ENCODE measurements at places on chromosomes 1 and 21.

GRCh38 chr1:112262316-112262715 is 133.7 kb upstream of the CTTNBP2NL start:
- no peak for DNase-seq
- H3K36me3 ChIP-seq: no peaks in the 10 kb centered on the region
- peaks cover 5% of the 10 kb centered on the region for H3K27me3 ChIP-seq
- no peak overlapping the region for H3K4me3 ChIP-seq
- H3K4me1 ChIP-seq: no peaks in the 10 kb centered on the region

GRCh38 chr1:234393190-234393589 is 19.9 kb downstream of the COA6 start:
- no peak overlapping the region for H3K27ac ChIP-seq
- H3K27me3 ChIP-seq: no peaks in the 10 kb centered on the region
- H3K36me3 ChIP-seq: peaks cover 50% of the 10 kb centered on the region
- peaks cover 9% of the 10 kb centered on the region for H3K4me1 ChIP-seq
- DNase-seq: no peak

GRCh38 chr1:119966681-119967080 is 70.4 kb upstream of the ADAM30 start:
- H3K36me3 ChIP-seq: peaks cover 21% of the 10 kb centered on the region
- peaks cover 5% of the 10 kb centered on the region for H3K4me1 ChIP-seq
- no peaks in the 10 kb centered on the region for H3K27me3 ChIP-seq

GRCh38 chr1:19344372-19344810 is 32.3 kb downstream of the SLC66A1 start:
- no peak for DNase-seq
- H3K36me3 ChIP-seq: peaks cover 2% of the 10 kb centered on the region
- H3K4me1 ChIP-seq: peaks cover 7% of the 10 kb centered on the region
- H3K27ac ChIP-seq: peak overlapping the region; percentile 50
- no peak overlapping the region for H3K4me3 ChIP-seq

GRCh38 chr1:154304664-154305337 is 16.1 kb upstream of the AQP10 start:
- H3K4me1 ChIP-seq: no peaks in the 10 kb centered on the region
- no peak overlapping the region for H3K27ac ChIP-seq
- no peaks in the 10 kb centered on the region for H3K36me3 ChIP-seq

GRCh38 chr1:78045926-78046778 is at the start of gene GIPC2:
TSS of gene GIPC2 (plus strand) at chr1:78045966. CDS start at chr1:78046095, 129 bp downstream.
- peaks cover 47% of the 10 kb centered on the region for H3K27me3 ChIP-seq
- H3K4me1 ChIP-seq: peaks cover 16% of the 10 kb centered on the region
- peaks cover 7% of the 10 kb centered on the region for H3K36me3 ChIP-seq
- peak within 1 kb of the TSS; percentile 82 for H3K4me3 ChIP-seq

GRCh38 chr1:44032170-44032790 is 1.0 kb upstream of the SLC6A9 start:
- peaks cover 2% of the 10 kb centered on the region for H3K36me3 ChIP-seq
- peak overlapping the region; percentile 33 for H3K4me3 ChIP-seq
- H3K27me3 ChIP-seq: no peaks in the 10 kb centered on the region
- peak overlapping the region; percentile 19 for H3K27ac ChIP-seq

DNA sequence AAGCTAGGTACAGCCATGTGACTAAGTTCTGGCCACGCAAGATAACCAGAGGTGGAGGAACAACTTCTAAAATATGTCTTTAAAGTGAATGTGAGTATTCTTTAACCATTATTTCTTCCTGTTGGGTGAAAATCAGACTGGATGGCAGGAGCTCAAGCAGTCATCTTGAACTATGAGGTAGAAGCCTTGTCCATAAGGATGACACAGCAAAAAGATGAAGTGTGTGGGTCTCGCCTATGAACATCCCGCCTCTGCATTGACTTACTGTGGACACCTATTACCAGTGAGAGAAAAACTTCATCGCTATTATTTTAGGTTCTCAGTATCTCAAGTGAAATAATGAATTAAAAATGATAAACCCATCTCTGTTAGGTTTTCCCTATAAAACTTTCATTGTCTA is 365.3 kb downstream of the USH2A start:
- DNase-seq: no peak
- no peaks in the 10 kb centered on the region for H3K4me1 ChIP-seq
- no peak overlapping the region for H3K27ac ChIP-seq

DNA sequence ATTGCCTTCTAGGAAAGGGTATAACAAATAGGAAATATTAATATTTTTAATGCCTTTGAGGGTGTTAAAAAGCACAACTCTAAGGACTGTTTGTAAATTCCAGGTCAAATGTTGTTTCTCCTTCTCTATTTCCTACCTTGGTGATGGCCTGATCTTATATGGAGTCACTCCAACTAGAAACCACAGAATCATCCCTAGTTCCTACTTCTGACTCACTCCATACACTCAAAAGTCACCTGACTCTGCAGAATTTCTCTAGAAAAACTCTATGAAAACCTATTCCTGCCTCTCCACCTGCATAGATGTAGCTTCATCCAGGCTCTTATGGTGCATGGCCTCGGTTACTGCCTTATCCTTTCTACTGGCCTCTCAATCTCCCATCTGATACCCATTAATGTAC is 14.5 kb downstream of the RGS4 start:
- no peaks in the 10 kb centered on the region for H3K4me1 ChIP-seq
- no peak overlapping the region for H3K4me3 ChIP-seq
- no peaks in the 10 kb centered on the region for H3K27me3 ChIP-seq
- no peaks in the 10 kb centered on the region for H3K36me3 ChIP-seq
- H3K27ac ChIP-seq: no peak overlapping the region

- no peak overlapping the region for H3K27ac ChIP-seq
- no peaks in the 10 kb centered on the region for H3K36me3 ChIP-seq
- H3K4me3 ChIP-seq: no peak overlapping the region
- DNase-seq: no peak
- H3K4me1 ChIP-seq: no peaks in the 10 kb centered on the region
These were observed 192.1 kb downstream of the SETD4 start for GRCh38 chr21:35868005-35868868.

DNA sequence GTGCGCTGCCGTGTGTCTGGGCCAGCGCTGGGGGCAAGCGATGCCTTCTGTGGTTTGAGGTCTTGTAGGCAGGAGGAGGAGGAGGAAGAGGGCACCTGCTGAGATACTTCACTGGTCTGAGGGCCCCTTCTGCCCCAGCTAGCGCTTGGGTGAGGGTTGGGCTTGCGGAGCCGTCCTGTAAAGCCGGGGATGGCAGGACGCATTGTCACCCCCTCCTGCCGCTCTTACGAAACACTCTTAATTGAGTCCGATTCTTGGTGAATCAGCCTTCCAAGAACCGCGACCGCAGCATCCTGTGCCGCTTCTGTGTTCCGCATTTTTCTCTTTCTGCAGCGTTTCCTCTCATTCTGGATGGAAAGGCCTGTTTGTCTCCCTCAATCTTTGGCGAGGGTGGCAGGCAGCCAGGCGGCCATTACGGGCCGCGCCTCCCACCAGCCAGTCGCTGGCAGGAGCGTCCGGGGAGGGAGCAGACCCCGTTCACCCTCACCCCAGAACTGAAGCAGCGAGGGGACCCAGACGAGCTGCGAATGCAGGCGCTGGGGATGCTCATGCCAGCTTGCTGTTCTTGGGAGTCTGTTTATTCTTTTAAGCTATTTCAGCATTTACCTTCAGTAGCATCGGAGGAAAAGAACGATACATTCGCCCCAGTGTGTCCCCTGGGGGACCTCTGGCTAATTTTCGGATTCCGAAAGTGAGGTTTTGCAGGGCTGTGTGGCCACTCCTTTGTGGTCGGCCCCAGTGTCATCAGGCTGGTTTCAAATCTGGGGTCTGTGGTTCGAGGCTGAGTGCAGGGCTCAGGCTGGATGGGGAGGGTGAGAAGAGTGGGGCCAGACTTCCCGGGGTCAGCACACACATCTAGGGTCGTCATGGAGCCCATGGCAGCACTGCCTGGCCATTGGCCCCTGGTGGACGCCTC is 62.7 kb downstream of the SKI start:
- H3K27ac ChIP-seq: peak overlapping the region; percentile 97
- no peaks in the 10 kb centered on the region for H3K27me3 ChIP-seq
- peaks cover 7% of the 10 kb centered on the region for H3K36me3 ChIP-seq
- peak; percentile 77 for DNase-seq
- H3K4me3 ChIP-seq: peak overlapping the region; percentile 88
- peaks cover 85% of the 10 kb centered on the region for H3K4me1 ChIP-seq

DNA sequence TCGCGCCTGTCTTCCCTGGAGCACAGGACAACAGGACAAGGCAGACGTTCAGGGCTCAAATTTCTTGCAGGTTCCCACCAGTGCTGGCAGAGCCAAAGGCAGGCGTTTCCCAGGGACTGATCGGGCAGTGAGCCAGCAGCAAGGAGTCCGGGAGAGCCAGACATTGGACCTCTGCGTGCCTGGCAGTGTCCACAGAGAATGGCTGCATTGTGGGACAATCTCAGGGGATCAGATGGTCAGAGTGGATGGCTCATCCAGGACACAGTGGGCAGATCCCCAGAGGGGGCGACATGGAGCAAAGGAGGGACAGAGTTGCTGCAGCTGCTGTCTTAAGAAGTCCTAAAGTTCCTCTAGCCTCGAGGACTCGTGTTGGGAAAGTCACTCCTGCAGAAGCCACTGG is 4.6 kb downstream of the TMEM63A start:
- H3K4me1 ChIP-seq: peaks cover 37% of the 10 kb centered on the region
- peak overlapping the region; percentile 94 for H3K4me3 ChIP-seq
- DNase-seq: no peak
- peak overlapping the region; percentile 87 for H3K27ac ChIP-seq
- H3K27me3 ChIP-seq: no peaks in the 10 kb centered on the region

GRCh38 chr1:97923811-97924210 is 3.0 kb upstream of the DPYD start:
- no peaks in the 10 kb centered on the region for H3K36me3 ChIP-seq
- H3K4me3 ChIP-seq: no peak overlapping the region
- no peaks in the 10 kb centered on the region for H3K27me3 ChIP-seq
- peaks cover 31% of the 10 kb centered on the region for H3K4me1 ChIP-seq

DNA sequence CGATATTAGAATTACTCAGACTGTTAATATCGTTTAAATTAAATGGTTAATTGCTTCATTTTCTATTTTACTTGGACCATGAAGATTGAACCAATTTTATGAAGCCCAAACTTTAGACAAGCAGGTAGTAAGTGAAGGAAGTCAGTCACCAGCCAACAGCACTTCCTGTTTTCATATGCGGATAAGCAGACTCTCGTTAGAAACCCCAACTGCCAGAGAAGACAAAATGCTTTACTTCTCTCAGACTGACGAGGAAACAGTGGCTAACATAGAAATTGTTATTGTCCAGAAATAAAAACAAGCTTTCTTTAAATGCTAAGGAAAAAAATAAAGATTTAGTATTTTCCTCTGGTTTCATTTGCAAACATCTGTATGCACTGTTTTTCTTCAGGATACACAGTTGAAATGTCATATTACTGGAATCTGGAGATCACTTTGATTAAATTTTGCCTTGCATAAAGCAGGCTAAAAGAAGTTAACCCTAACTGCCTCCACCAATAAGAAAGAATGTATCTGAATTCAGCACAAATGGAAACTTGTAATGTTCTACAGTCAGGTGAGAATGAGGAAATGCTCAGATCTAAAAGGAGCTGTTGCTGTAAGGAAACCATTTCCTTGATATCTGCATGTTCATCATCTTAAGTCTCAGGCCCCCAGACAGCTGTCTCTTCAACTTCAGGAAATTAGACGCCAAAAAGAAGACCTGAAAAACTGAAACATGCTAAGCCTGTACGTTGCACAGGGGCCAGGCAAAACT is 129.8 kb upstream of the SAMSN1 start:
- DNase-seq: peak; percentile 3
- H3K27me3 ChIP-seq: no peaks in the 10 kb centered on the region
- peak overlapping the region; percentile 95 for H3K27ac ChIP-seq
- no peaks in the 10 kb centered on the region for H3K36me3 ChIP-seq

DNA sequence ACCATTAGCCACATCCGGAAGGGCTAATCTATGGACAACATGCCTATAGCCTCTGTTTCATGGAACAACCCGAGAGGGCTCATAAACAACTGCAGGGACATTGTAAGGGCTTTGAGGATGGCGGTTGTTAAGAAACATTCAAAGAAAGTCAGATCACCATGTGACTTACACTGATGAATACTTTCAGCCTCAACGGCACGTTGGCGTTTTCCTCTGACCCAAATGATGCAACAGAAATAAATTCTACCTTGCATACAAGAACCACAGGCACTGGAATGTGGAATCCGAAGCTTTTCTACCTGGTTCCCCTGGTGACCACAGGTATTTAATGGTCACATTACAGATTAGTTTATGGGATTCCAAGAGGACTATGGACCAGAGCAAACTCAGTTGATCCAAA is 107.0 kb downstream of the CLIC6 start:
- H3K27me3 ChIP-seq: peaks cover 23% of the 10 kb centered on the region
- H3K4me1 ChIP-seq: no peaks in the 10 kb centered on the region
- H3K36me3 ChIP-seq: no peaks in the 10 kb centered on the region
- H3K4me3 ChIP-seq: no peak overlapping the region
- DNase-seq: no peak

DNA sequence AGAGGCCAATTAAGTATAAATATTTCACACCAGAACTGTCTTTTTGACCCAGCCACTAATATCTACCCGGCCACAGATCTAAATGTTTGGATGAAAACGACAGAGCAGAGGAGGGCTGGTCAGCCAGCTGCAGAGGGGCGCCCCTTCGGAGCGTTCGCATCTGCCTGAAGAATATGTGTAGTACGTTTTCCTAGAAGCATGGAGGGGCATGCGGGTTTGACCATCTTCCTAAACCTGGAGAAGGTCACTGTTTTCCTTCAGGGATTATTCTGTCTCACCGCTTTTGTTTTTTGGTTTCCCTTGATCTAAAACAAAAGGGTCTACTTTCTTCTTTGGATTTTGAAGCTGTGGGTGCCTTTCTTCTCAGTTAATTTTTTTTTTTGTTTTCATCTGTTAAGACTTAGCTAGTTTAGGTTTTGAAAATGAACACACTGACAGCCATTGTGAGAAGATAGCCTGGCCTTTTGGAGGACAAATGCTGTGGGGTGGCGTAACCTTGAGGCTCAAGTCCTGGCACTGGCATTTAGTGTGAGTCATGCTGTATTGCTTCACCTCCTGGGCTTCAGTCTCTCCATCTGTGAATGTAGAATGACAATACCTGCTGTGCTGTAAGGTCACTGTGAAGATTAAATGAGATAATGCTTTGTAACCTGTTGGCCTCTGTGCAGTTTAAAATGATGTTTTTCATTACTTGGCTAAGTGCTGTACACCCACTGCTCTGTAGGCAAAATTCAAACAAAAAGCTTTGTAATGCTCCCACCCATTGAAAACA is 74.1 kb upstream of the IRF2BP2 start:
- no peak for DNase-seq
- no peaks in the 10 kb centered on the region for H3K4me1 ChIP-seq
- peaks cover 4% of the 10 kb centered on the region for H3K36me3 ChIP-seq

DNA sequence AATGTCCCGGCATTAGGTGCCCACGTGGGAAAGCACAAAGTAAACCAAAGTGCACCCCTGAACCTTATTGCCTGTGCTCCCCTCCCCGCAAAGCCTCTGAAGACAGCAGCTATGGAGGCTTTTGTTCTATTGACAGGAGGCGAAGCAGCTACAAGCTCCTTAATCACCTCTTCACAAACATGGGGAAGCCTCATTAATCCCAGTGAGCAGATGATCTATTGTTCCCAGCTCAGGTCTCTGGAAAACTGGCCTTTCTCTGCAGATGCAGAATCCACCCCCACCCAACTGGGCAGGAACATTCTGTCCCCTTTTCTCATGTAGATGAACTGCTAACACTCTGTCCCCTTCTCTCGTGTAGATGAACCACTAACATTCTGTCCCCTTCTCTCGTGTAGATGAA is 190.5 kb upstream of the CSF3R start:
- no peak for DNase-seq
- no peaks in the 10 kb centered on the region for H3K4me1 ChIP-seq
- peaks cover 10% of the 10 kb centered on the region for H3K27me3 ChIP-seq
- no peaks in the 10 kb centered on the region for H3K36me3 ChIP-seq
- H3K27ac ChIP-seq: no peak overlapping the region
